Testis (tissue), 5 donors: ENCODE measurements at places on chromosomes 1 and 21. TPM values are rescaled to one million over a fixed set of nuclear protein-coding genes. Genes with fewer than 3 reads are reported as not detected.

The FCRLB gene
- 0.53 TPM for polyA plus RNA-seq

The PRELP gene
- polyA plus RNA-seq: 26.5 TPM

The LPAR3 gene
- 23.3 TPM for polyA plus RNA-seq

The KRTAP20-1 gene
- polyA plus RNA-seq: not detected

The CR1L gene
- not detected for polyA plus RNA-seq

The C1QA gene
- polyA plus RNA-seq: 142 TPM

The TP73 gene
- polyA plus RNA-seq: 2.2 TPM

The FCAMR gene
- polyA plus RNA-seq: 0.41 TPM

The C1orf174 gene
- polyA plus RNA-seq: 22.9 TPM

The CLEC20A gene
- polyA plus RNA-seq: 7.5 TPM

The HMGN2 gene
- polyA plus RNA-seq: 392 TPM

The S100A9 gene
- polyA plus RNA-seq: 36.6 TPM
